ENCODE measurements at places on chromosomes 6 and 20.

DNA sequence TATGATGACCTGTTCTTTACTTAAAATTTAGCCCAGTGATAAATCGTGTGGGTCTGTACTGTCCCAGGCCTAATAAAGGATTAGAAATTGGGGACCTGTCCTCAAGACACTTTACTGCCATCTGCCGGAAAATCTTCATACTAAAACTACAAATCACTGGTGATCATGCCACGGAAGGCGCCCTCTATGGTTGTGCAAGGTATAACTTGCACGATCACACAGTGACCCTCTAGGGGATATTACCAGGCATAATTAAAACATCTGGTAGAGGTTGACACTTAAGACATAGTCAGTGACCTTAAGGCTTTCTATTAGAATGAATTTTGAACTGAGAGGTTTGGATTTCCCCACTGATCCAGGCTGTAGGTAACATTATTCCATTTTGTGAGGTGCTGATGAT, 172.6 kb downstream of the BMP2 start:
- DNase-seq: no peak

- DNase-seq: no peak
Observed at GRCh38 chr6:56714982-56715456, 72.3 kb upstream of the DST start.

DNA sequence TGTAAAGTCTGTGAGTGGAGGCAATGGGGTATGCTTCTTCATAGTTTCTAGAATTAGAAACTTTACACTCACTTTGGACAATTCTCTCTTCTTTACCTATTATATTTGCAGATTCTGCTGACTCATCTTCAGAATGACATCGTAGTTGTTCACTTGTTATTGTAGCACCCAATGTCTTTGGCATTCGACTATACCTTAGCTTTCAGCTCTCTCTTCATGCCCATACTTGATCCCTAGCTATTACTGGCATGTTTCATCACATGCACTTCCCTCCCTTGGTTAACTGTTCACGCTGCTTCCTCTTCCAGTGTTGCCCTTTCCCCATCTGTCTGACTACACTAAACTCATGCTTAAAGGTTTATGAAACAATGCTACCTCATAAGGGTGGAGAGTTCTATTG, 298.1 kb upstream of the TCF21 start:
- no peak for DNase-seq

- no peak for DNase-seq
Observed at GRCh38 chr6:47670851-47671250, 27.5 kb upstream of the ADGRF4 start.

- no peak for DNase-seq
Observed at GRCh38 chr20:49752201-49752903, 38.7 kb upstream of the B4GALT5 start.

DNA sequence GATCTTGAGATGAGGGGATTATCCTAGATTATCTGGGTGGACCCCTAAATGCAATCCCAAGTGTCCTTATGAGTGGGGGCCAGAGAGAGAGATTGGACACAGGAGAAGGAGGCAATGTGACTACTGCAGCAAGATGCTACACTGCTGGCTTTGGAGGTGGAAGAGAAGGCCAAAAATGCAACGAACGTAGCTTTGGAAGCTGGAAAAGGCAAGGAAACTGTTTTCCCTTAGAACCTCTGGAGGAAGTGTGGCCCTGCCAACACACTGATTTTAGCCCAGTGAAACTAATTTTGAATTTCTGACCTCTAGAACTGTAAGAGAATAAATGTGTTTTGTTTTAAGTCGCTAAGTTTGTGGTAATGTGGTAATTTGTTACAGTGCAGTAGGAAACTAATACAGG, 15.7 kb downstream of the PPARD start:
- no peak for DNase-seq

DNA sequence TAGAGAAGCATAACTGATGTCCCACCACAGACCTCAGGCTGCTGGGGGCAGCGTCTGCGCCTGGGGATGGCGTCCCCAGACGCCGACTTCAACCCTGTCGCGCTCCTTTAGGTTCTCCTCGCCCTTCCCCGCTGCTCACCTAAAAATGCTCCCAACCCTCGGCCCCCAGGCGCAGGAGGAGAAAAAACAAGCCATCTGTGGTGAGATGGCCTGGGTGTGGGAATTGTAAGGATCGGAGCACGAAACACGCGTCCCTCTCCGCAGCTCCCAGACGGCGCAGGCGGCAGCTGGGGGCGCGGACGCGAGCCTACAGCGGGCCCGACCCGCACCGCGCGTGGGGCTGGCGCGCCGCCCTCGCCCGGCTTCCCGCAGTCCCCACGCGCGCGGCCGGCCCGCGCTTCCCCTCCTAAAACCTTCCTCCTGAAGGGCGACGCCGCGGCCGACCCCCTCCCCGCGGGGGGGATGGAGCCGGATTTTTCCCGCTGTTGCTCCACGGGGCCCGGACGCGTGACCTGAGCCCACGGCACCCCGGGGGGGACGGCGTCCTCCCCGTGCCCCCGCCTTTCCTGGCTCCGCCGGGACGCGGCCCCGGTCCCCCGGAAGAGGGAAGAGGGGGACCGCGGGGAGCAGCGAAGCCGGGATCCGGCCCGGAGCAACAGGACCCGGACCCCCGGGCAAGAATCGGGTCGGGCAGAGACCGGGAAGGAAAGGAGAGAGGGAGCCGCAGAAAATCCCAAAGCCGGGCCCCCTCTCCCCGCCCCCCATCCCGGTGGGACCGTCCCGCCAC, 611 bp downstream of the EPB41L2 start:
- peak; percentile 30 for DNase-seq

Measured in amygdala (tissue), 56 donors.